ENCODE measurements at places on chromosomes 3 and 15.

GRCh38 chr3:101574388-101575112 is 570 bp downstream of the PCNP start:
- DNase-seq: peak; percentile 44

- peak; percentile 68 for DNase-seq
Observed at GRCh38 chr3:60953351-60953750, 297.9 kb downstream of the FHIT start.

DNA sequence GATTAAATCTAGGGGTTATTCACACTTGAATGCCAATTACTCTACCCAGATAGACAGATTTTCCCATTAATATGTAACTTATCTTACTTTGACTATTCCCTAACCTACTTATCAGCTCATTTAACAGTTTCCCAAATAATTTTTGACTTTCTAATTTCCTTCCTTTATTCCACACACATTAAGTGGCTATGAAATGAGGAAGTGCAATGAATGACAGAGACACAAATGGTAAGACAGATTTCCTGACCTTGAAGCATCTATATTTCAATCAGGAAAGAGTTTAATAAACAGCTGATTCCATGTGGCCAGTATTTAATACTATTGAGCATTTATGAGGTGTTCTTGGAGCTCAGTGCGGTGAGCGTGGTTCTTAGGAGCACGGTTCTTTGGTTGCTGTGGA is 78.8 kb downstream of the SLC7A14 start:
- DNase-seq: no peak

DNA sequence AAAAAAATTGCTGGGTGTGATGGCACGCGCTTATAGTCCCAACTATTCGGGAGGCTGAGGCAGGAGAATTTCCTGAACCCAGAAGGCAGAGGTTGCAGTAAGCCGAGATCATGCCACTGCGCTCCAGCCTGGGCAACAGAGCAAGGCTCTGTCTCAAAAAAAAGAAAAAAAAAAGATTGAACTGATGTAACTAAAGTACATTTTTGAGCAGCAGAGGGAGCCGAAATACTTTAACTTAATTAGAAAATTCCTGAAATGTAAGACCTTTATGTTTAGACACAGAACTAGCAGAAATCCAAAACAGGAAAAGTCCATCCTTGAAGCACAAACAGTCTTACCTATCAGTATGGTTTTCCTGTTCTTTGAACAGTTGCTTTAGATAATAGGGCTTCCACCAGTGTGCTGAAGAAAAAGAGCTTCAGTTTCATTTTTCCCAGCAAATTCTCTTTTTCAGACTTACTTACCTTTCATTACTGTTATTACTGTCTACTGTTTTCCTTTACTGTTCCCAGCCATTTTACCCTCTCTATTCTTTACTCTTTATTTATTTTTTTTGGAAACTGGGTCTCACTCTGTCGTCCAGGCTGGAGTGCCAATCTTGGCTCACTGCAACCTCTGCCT is 33.4 kb upstream of the ZNF609 start:
- peak; percentile 21 for DNase-seq

DNA sequence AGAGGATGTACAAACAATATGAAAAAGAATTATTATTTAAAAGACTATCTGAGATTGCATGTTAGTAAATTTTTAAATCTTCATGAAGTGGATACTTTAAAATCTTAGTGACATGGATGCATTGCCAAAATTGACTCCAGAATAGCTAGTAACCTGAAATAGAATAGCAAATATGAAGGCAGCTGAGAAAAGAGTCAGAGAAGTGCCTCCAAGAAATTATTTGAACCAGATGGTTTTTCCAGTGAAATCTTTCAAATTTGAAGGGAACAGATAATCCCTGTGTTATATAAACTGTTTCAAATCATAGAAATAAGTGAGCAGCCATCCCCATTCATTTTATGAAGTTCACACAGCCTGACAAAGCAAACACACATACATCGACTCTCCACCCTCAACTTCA is 29.6 kb downstream of the FSIP1 start:
- no peak for DNase-seq
